ENCODE measurements at places on chromosomes 4 and X.

DNA sequence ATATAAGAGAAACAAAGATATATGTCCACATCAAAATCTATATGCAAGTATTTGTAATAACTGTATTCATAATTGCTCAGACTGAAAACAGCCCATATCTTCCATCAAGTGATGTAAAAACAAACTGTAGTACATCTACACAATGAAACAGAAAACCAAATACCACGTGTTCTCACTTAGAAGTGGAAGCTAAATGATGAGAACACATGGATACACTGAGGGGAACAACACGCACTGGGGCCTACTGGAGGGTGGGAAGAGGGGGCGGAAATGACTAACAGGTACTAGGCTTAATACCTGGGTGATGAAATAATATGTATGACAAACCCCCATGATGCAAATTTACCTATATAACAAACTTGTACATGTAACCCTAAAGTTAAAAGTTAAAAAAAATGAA is 42.7 kb downstream of the UBA6 start:
- no peak for DNase-seq

DNA sequence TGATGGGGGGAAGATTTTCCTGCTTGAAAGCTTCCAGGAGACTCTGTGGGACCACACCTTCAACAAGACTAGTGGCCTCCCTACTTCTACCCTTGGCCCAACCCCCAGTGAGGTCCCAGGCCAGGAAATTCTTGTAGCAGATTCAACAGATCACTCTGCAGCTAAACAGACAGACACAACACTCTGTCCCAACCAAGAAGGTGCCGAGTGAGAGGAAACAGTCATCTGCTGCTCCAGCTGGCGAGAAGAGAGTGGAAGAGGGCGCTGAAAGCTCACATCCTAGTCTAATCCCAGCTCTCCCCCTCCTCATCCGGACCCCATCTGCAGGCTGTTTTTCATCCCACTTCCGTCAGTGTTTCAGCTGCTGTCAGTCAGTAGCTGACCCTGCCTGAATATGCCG is 63.4 kb downstream of the CHRDL1 start:
- no peak for DNase-seq

- no peak for DNase-seq
These were observed 973.1 kb upstream of the GRID2 start for GRCh38 chr4:91330555-91331137.

GRCh38 chrX:139112432-139112831 is 400.9 kb upstream of the FGF13 start:
- DNase-seq: no peak

DNA sequence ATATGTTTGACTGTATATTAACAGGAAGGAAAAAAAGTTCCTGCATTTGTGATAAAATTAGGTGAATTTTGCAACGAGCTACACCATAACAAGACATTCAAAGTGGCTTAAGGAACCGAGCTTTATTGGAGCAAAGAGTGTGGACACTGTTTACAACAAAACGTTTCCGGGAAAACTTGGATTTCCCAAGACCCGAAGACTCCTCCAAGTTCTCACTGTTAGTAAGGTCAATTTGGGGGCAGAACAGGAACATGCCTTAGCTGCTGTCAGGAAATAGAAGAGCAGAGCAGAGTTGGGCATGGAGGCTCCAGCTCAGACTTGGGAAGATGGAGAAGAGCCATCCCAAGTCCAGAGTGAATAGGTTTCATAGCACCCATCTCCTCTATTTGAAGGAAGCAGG is 16.5 kb downstream of the ADH6 start:
- no peak for DNase-seq

GRCh38 chr4:38023347-38024205 is 63.4 kb downstream of the PTTG2 start:
- no peak for DNase-seq

GRCh38 chr4:106315476-106315967 is 487 bp downstream of the TBCK start:
- no peak for DNase-seq

GRCh38 chr4:113469023-113469390 is 292.5 kb downstream of the CAMK2D start:
- DNase-seq: no peak

DNA sequence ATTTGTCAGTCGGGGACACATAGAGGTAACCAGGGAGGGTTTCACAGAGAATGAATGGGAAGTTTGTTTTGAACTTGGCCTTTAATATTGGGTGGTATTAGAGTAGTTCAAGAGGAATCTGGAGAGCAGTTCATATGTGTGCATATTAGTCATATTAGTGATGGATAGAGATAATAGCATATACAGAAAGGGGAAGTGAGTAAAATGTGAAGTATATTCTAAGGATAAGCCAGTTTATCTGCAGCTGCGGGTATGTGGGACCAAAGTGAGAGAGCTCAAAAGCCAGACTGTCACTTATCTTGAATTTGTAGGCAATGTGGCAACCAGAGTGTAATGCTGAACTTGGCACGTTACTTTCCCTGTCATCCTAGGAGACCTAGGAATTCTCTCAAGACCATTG is 169.9 kb downstream of the AFF2 start:
- DNase-seq: no peak

DNA sequence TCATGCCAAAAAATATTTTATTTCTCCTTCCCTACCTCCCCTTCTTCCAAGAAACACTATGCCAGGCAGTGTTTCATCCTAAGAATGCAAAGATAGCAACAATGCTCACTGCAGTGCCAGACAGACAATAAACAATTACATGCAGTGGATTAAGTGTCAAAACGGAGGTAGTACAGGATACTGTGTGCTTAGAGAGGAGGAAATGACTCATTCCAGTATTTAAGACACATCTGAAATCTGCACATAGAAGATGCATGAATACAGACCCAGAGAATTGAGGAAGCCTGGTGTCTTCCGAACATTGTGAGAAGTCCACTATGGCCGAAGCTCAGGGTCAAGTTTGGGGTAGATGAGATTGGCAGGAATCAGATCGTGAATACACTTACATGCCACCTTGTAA is 326.4 kb downstream of the PPP3CA start:
- no peak for DNase-seq

DNA sequence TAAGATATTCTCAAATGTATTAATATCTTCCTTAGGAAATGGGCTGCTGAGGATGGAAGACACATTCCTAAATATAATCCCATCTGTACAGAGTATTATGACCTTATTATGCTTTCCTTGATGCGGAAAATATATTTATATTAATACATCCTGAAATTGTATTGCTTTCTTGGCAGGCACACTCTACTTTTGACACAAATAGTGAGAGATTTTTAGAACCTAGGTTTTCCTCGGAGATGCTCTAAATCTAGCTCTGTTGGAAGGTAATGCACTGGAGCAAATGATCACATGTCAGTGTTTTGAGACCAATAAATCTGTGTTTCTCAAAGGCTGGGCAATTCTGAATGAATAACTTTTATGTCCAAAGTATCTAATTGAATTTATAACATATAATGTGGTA is 94.3 kb upstream of the MAGEC2 start:
- no peak for DNase-seq

GRCh38 chr4:135319685-135320084 is 1118.1 kb upstream of the PABPC4L start:
- DNase-seq: no peak

DNA sequence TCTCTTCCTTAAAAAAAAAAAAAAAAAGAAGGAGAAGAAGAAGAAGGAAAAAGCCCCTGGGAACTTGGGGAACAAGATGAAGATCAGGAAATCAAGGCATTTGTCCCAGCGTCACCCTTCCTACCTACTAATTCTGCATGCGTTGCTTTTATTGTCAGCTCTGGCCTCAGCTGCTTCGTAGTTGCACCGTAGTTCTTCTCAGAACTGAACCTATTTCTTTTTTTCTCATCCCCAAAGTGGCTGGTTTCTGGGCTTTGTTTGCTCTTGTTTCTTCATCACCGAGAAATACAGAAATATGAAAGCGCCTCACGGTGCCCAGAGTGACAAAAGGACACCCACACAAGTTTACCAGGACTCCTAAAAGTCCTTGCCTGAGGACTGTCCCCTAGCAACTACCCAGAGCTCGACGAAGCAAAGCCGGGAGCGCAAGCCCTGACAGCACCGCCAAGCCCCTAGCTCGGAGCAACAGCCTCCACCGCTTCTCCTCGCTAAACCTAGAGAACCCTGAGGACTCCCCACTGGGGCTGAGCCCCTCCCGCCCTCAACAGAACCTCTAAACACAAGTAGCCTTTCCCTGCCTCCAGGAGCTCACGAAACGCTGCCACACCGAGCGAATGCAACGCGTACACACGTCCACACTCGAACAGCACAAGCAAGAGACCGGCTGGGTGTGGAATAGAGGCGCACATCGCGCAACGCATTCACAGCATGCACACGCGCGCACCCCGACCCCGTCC is 710 bp downstream of the PRKG2 start:
- DNase-seq: no peak

DNA sequence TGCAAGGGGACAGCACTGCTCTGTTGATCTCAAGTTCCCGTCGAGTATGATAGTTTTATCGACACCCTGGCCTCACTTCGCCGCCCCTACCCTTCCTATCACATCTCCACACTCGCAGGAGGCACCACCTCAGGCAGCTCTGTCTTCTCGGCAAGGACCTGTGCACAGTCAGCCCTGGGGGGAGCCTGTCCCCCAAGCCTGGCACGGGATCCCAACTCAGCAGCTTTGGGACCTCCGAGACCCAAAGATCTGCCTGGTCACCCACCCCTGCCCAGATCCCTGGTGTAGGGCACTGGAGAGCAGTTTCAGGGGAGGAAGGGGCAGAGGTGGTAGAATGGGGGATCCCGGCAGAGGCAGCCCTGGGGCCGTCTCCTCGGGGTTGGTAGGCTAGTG is 18.0 kb upstream of the UBA1 start:
- no peak for DNase-seq

DNA sequence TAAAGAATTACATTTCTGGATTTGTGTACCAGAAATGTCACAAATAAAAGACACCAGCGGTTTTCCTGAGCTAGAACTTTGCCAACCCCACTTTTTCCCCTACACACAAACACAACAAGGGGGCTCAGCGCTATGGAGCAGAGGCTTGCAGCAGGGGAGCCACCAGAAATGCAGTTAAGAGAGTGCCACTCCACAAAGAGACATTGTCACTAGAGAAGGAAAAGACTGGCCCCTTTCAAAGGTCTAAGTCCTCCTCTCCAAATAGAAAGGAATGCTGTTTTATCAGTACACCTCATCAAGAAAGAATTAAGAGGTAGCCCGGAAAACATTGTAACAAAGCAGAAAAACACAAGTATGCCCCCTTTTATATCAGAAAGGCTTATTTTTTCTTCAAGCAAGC is 419.5 kb downstream of the HNRNPD start:
- DNase-seq: no peak

DNA sequence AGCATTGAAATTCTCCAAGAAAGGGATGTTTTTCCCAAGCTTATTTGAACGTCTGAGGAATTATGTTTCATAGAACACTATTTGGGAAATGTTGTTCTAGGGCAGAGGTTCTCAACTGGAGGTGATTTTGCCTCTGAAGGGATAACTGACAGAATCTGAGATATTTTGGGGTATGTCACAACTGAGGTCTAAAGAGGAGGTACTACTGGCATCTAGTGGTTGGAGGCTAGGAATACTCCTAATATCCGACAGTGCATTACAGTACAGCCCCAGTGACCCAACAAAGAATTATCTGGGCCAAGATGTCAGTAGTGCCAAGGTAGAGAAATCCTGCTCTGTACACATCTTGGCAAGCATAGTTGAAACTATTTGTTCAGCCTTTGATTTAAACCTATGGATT is 6.4 kb downstream of the HSPA4L start:
- DNase-seq: no peak

DNA sequence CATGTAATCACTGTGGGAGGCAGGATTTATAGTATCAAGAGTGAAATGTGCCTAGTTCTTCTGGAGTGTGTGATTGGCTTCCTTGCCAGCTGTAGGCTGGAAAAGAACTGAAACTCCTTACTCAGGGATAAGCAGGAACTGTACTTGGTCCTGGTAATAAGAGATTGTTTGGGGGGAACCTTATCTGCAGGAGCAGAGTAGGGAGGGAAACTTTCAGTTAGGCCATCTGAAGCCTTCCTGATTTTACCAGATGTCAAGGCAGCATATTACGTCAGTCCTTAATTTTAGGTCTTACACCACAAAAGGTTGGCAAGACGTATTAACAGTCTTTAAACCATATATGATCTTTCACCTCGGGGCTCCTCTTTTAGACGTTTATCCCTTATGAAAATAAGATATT is 231.5 kb upstream of the FMR1 start:
- DNase-seq: no peak

Measured in naive thymus-derived CD8-positive, alpha-beta T cell (primary cell).